Activated CD8-positive, alpha-beta memory T cell treated with anti-CD3 and anti-CD28 coated beads for 48 hours (primary cell): ENCODE measurements at places on chromosomes 3 and 15.

- DNase-seq, result no peak
These were observed 16.1 kb downstream of the FGF7 start for GRCh38 chr15:49438962-49439631.

- no peak for DNase-seq
These were observed 265.4 kb downstream of the CGGBP1 start for GRCh38 chr3:87793337-87793877.

- DNase-seq, result no peak
These were observed 80.4 kb upstream of the RPL32 start for GRCh38 chr3:12921736-12922135.

DNA sequence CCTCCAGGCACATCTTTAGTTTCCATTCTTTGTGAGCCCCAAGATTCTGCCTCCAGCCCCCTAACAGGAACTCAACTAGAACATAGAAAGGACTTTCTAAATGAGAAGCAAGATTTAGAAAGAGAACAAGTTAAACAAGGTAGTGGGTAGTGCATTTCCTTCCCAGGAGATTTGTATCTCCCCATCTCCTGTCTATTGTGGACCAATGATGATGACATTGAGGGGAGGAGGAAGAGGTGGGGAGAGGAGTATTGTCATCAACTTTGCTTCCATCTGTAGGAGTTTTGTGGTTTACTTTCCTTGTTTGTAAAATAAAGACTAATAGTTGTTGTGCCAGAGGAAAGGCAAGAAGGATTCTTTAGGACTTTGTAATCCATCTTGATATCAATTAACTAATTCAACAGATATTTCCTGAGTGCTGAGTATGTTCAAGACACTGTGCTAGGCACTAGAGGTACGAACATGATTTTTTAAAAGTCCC lies 235.3 kb upstream of the ROPN1 start:
- DNase-seq, result no peak
